Kasumi-1 (cell line): ENCODE measurements at places on chromosomes 11 and 22.

- no peak for DNase-seq
Measured at GRCh38 chr11:92784331-92784730, 185.1 kb upstream of the MTNR1B start.

GRCh38 chr11:833849-834311, 1.1 kb downstream of the CD151 start:
- DNase-seq, result no peak

GRCh38 chr11:26806219-26806618, 84.4 kb upstream of the SLC5A12 start:
- DNase-seq, result no peak

DNA sequence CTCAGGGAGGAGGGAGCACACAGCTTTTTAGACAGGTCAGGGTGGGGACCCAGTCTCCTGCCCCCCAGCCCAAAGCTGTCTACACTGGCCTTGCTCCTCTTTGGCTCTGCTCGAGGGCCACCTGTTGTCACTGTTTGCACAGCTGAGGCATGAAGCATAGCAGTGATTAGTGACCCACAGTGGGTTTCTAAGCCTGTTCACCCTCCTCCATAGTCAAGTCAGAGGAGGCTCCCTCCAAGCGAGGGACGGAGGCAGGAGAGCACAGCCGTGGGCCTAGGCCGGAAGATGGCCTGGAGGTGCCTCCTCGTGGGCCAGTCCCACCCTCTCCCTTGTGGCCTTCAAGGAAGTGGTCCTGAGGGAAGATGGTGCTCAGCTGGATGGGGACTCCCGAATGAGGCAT, 241.1 kb downstream of the GRIK4 start:
- no peak for DNase-seq

GRCh38 chr11:2306877-2307500, 5.2 kb downstream of the TSPAN32 start:
- DNase-seq, result no peak

DNA sequence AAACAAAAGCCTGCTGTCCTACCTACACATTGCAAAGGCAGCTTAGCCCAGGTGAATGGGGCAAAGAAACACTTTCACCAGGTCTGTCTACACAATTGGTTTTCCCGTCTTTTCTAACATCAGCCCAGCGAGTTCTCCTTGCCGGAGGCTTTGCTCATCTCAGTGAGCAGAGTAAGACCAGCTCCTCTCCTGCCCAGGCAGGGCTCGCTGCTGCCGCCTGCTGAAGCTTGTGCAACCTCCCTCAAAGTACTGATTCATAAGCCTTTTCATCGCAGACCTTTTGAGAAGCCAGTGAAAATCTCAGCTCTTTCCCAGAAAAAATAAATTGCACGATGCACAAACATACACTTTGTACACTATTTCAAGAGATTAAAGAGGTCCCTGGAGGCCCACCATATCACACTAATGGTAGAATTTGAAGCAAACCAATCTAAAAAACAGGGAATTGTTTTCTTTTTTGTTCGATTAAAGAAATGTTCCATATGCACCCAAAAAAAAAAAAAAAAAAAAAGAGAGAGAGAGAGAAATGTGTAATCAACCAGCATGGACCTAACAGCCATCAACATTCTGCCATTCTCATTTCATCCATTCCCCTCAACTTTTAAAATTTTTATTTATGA, 328.1 kb upstream of the MPPED2 start:
- DNase-seq, result peak; percentile 41

DNA sequence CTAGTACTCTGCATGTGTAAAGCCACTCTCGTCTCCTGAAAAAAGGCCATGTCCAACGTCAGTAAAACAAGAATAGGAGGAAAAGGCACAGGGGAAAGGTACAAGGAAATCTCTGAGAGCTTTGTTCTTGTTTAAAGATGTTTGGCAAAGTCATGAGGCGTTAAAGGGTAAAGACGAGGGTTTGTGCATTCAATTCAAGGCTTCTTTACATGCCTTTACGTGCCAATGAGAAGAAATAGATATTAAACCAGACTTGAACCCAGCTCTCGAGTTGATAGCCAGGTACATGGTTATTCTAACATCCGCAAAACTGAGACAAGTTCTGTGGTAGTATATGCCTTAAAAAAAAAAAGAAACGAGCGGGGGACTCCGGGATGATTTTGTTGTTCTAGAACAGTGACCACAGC, 704 bp upstream of the CFL1 start:
- peak; percentile 54 for DNase-seq
